ENCODE measurements at places on chromosomes 1 and 21.
A peak's percentile ranks its signal among the peaks of the same experiment; 100 is the strongest.

- no peak for DNase-seq
Measured at GRCh38 chr1:14524826-14525636, 73.5 kb upstream of the KAZN start.

GRCh38 chr1:35544976-35545375, 12.2 kb downstream of the KIAA0319L start:
- peak; percentile 53 for DNase-seq

GRCh38 chr1:39116860-39117728, 87.4 kb upstream of the MACF1 start:
- DNase-seq, result peak; percentile 48

GRCh38 chr21:31198575-31198974, 145.5 kb downstream of the TIAM1 start:
- DNase-seq, result peak; percentile 77

- DNase-seq, result peak; percentile 89
Measured at GRCh38 chr1:178172939-178173338, 79.0 kb downstream of the RASAL2 start.

DNA sequence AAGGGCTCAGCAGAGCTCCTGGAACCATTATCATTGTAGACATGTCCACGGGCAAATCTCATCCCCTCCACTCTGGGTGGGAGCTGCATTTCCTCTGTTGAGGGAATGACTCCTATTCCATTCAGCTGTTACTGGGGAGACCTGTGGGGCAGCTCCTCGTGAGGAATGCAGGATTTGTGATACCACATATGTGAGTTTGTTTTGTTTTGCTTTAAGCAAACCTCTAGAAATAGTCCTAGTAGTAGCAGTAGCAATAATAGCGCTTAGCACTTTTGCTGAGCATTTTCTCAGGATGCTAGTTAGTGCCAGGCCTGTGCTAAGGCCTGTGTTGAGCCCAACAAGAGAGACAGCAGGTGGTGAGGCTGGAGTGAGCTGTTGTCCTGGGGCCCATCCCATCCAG, 10.8 kb downstream of the OLIG1 start:
- no peak for DNase-seq

GRCh38 chr21:32881458-32881857, 109.9 kb upstream of the PAXBP1 start:
- no peak for DNase-seq

- DNase-seq, result no peak
Measured at GRCh38 chr1:226882187-226882586, 11.8 kb downstream of the PSEN2 start.
